ENCODE measurements at places on chromosomes 4 and X.
A peak's percentile ranks its signal among the peaks of the same experiment; 100 is the strongest.

- peak; percentile 50 for DNase-seq
Measured at GRCh38 chrX:76428243-76429130, 977 bp downstream of the MAGEE1 start.

DNA sequence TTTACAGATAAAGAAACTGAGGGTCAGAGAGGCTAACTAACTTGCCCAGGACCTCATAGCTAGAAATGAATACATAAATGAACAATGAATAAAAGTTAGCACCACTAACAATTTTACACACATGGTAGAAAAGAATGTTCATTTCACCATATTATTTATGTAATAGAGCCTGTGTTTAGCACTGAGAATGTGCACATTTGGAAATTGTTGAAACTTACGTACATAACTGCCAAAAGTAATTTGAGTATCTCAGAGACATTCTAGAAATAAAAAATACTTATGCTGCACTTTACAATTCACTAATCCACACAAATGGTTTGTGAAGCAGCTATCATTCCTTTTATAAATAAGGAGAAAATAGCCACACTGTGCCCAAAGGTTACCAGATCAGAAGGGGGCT is 9.9 kb downstream of the CASK start:
- no peak for DNase-seq

DNA sequence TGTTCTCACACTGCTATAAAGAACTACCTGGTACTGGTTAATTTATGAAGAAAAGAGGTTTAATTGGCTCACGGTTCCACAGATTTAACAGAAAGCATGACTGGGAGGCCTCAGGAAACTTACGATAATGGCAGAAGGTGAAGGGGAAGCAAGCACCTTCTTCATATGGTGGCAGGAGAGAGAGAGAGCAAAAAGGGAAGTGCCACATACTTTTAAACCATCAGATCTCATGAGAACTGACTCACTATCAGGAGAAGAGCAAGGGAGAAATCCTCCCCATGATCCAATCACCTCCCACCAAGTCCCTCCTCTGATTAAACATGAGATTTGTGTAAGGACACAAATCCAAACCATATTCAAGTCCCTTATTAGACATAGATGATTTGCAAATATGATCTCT is 12.3 kb upstream of the RAP2C start:
- no peak for DNase-seq

GRCh38 chr4:121360495-121360894 is 20.3 kb downstream of the QRFPR start:
- no peak for DNase-seq

DNA sequence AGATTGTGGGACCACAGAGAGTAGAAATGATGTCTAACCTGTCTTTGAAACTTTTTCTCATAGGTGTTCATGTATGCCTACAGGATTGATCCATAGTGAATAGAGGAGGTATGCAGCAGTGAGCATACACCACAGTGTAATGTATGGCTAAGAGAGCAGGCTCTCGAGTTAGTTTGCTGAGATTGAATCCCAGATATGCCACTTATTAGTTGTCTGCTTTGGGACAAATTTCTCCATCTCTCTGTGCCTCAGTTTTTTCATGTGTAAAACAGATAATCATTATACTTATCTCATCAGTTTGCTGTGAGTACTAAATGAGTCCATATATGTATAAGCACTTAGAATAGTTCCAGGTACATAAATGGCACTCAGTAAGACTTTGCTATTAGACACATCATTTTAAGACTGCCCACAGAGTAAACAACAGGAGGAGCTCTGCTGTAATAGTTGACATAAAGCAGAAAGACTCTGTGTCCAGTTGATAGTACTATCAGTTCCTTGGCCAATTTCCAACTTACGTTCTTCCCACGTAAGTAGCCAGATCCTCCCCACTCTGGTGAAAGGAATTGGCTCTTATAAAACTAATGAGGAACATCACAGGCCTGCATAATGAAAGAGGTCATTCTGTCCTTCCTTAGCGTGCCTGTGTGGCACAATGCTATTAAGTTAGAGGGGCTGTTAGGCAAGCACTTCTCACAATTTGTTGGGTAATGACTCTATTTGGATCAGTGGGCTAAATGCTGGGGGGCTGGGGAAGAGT is 20.7 kb upstream of the RNF150 start:
- no peak for DNase-seq

- DNase-seq, result no peak
Measured at GRCh38 chr4:107312366-107312765, 276.3 kb upstream of the DKK2 start.

GRCh38 chr4:26885912-26886274 is 25.3 kb downstream of the STIM2 start:
- DNase-seq, result peak; percentile 87

- no peak for DNase-seq
Measured at GRCh38 chr4:127771535-127772275, 10.4 kb upstream of the HSPA4L start.

DNA sequence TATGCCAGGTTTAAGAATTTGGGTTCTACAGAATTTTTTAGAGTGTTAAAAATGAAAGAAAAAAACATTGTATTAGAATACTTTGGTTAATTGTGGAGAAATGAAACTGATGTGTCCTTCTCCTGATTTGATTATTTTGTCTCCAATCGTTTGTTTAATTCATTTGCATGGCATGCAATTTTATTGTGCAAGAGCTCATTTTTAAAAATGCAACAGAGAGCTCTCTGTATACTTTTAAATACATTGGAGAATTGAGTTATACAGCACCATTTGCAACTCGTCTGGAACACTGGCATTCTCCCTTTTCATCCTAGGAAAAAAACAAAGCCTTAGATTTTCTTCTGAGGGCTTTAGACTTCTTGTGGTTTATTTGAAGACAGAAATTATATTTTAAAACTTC is 689 bp downstream of the EXOC1L start:
- no peak for DNase-seq

- DNase-seq, result peak; percentile 41
Measured at GRCh38 chrX:129984111-129984958, 1.9 kb downstream of the BCORL1 start.

GRCh38 chr4:106314960-106315359 is 1.0 kb downstream of the TBCK start:
- no peak for DNase-seq

DNA sequence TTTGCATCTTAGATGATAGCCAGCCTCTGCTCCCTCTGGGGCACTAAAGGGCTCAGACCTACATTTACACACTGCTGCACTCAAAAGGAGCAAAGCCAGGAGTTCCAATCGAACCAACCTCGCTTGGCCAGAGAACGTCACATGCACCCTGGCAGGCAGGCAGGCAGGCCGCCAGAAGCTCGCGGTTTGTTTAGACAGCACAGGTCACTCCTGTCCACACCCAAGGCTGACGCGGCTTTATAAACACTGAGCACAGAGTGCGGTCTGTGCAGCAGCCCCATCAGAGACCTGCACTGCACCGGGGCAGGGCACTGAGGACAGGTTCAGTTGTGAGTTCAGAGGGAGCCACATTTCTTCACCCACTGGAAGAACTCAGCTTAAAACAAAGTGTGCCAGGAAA is 143.9 kb downstream of the BCOR start:
- DNase-seq, result no peak

DNA sequence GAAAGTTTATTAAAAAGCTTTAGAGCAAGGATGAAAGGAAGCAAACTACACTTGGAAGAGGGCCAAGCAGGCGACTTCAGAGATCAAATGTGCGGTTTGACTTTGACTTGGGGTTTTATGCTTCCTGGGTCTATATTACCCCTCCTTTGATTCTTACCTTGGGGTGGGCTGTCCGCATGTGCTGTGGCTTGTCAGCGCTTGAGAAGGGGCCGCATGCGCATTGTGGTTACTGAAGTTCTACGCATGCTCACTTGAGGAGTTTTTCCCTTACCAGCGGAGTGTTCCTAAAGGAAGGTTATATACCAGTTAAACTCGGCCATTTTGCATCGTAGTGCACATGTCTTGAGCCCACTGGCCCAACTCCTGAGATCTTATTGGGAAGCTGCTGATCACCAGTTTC is 9.9 kb downstream of the ZNF157 start:
- DNase-seq, result peak; percentile 69

DNA sequence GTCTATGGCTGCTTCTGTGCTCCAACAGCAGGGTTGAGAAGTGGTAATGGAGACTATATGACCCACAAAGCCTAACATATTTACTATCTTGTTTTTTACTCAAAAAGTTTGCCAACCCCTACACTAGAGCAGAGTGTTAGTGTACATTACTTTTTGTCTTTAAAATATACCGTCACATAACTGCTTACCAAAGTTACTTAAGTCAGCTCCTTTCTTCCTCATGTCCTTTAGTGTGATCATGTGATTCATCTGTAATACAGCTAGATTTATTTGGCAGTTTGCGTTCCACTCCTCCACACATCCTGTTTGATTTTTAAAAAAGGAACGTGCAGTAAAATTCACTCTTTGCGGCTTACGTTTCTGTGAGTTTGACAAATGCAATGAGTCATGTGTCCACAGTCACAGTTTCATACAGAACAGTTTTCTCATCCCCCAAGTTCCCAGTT is 162.4 kb upstream of the GPRIN3 start:
- DNase-seq, result peak; percentile 19

DNA sequence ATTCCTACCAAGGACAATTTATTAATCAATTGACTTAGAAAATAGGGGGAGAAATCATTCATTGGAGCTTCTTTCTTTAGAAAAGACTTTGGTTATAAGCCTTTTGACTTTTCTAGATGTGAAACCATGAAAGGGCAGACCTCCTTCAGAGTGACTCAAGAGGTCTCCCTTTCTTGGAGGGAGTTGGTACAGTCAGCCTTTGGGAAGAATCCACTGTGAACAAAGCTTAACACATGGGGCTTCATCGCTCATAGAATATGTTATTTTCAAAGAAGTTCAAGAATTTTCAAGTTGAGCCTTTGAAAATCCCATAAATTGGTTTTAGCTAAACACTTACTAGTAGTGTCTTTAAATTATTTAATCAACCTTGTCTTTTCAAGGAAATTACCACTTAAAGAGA is 28.0 kb downstream of the RIPPLY1 start:
- no peak for DNase-seq

GRCh38 chr4:115834441-115834840 is 721.0 kb upstream of the NDST4 start:
- DNase-seq, result no peak

GRCh38 chr4:117783716-117784115 is 250.6 kb upstream of the NDST3 start:
- no peak for DNase-seq

- no peak for DNase-seq
Measured at GRCh38 chr4:7981738-7982394, 42.2 kb upstream of the AFAP1 start.

GRCh38 chrX:51158231-51158630 is 174.4 kb upstream of the NUDT10 start:
- no peak for DNase-seq

DNA sequence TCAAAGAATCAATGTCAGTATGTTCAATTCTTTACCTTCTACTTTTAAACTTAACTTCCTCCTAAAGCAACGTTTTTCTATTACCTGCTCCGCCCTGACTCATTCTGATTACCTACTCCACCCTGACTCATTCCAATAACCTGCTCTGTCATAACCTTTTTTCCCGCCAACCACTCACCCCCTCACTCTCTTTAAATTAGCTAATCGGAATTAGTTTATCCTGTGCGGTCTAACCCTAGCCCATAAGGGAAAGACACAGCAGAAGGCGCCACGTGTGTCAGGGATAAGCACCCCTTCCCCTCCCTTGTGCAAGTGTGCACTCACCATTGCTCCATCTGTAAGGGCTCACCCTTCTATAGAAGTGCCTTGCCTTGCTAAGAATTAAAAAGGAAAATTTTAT is 64.4 kb downstream of the EIF4E start:
- DNase-seq, result no peak

- no peak for DNase-seq
Measured at GRCh38 chrX:155874571-155875244, 6.4 kb upstream of the VAMP7 start.

GRCh38 chrX:24542756-24543155 is 77.7 kb downstream of the PDK3 start:
- DNase-seq, result no peak

DNA sequence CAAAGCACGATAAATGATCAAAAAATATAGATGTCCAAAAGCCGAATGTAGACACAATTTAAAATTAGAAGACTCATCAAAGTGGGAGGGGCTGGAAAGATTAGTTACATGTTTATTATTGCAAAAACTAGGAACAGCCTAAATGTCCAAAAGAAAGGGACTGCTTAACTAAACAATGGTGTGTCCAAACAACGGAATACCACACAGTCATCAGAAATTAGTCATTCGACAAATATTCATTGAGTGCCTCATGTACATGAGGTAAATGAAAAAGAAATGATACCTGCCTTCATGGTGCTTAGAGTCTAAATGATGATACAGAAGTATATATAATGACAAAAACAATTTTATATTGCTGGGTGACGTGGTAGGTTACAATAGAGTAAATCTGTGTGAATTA is 139.7 kb downstream of the MAML3 start:
- no peak for DNase-seq

GRCh38 chr4:73589887-73590801 is 30.1 kb downstream of the RASSF6 start:
- peak; percentile 40 for DNase-seq

GRCh38 chr4:76758290-76758882 is 139.6 kb downstream of the SOWAHB start:
- peak; percentile 34 for DNase-seq

- DNase-seq, result no peak
Measured at GRCh38 chr4:47238667-47239066, 207.3 kb downstream of the GABRB1 start.

GRCh38 chrX:115589419-115589818 is 28.4 kb downstream of the PLS3 start:
- DNase-seq, result no peak

GRCh38 chrX:146224442-146224841 is 406.8 kb downstream of the SLITRK2 start:
- DNase-seq, result no peak

- DNase-seq, result no peak
Measured at GRCh38 chrX:143319526-143319925, 197.7 kb downstream of the SPANXN3 start.

GRCh38 chr4:150234246-150234645 is 156.0 kb downstream of the DCLK2 start:
- DNase-seq, result no peak

GRCh38 chr4:145487631-145488030 is 6.0 kb downstream of the SMAD1 start:
- peak; percentile 57 for DNase-seq

- DNase-seq, result no peak
Measured at GRCh38 chr4:150251752-150252190, 173.5 kb downstream of the DCLK2 start.

- DNase-seq, result peak; percentile 66
Measured at GRCh38 chr4:85968945-85969819, 390.7 kb downstream of the MAPK10 start.

- DNase-seq, result no peak
Measured at GRCh38 chrX:138875472-138875871, 164.0 kb upstream of the FGF13 start.

Data from B cell (primary cell).